Central memory CD4-positive, alpha-beta T cell (primary cell): ENCODE measurements at places on chromosomes 7 and 10.

GRCh38 chr10:96743988-96744585, 23.8 kb upstream of the PIK3AP1 start:
- DNase-seq: no peak

DNA sequence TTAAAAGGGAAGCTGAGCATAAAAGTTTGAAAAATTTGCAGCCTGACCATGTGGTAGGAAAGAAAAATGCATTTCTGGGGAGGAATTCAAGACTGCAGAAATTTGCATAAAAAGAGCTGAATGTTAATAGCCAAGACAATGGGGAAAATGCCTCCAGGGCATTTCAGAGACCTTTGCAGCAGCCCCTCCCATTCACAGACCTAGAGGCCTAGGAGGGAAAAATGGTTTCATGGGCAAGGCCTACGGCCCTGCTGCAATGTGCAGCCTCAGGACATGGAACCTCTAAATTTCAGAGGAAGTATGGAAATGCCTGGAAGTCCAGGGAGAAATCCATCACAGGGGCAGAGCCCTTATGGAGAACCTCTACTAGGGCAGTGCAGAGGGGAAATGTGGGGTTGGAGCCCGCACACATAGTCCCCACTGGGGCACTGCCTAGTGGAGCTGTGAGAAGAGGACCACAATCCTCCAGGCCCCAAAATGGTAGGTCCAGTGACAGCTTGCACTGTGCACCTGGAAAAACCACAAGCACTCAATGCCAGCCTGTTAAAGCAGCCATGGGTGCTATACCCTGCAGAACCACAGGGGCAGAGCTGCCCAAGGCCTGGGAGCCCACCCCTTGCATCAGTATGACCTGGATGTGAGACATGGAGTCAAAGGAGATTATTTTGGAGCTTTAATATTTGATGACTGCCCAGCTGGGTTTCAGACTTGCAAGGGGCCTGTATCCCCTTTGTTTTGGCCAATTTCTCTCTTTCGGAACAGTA, 243.8 kb downstream of the DNAJB9 start:
- no peak for DNase-seq

GRCh38 chr7:36138209-36138608, 14.8 kb upstream of the EEPD1 start:
- DNase-seq: no peak

- DNase-seq: no peak
These were observed 19.8 kb downstream of the CEP41 start for GRCh38 chr7:130420943-130421578.

DNA sequence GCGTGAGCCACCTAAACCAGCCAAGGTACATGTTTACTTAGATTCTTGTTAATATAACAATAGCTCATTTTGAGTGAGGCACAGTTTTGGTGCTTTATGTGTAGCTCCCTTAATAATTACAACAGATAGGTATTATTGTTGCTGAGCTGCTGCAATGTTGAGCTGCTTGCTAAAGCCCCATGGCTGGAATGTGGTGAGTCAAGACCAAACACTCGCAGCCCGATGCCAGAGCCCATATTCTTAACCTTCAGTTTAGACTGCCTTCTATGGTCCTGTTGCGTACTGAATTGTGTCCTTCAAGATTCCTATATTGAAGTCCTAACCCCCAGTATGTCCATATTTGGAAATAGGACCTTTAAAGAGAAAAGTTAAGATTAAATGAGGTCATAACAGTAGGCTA, 407.1 kb downstream of the NEBL start:
- DNase-seq: no peak

DNA sequence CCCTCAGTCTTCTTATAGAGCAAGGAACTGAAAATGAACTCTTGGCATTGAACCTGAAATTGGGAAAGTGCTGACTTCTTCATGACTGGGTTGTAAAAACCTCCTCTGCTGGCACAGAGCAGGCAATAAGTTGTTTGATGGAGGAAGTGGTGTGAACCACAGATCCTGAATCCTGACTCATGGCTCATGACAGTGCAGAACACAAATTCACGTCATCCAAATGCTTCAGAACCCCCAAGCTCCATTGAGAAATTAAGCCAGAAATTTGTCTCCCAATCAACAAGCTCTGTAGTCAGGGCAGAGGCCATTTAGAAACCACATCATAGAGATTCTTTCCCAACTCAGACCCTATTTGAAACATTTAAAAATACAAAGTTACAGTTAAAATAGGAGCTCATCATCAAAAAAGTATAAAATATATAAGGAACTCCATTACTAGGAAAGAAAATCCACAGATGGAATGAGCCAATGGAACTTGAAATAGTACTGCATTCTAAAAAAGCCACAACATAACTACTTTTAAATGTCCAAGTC, 10.3 kb upstream of the STK17A start:
- peak; percentile 12 for DNase-seq

DNA sequence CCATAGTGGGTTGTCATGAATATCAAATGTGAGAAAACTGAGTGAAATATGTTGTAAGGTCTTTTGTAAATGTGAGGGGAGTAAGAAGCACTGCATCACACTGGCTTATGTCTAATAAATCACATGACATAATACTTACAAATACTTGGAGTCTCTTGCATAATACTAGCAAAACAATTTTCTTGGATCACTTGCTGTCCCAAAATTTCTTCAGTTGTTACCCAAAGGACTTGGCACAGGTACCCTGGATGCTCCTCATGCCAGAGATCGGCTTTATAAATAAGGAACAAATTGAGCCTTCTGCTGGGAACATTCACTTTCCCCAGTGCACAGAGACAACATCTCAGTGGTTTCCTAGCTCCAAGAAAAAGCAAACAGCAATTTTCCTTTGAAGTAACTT, 5.0 kb upstream of the LRIT2 start:
- DNase-seq: no peak

- no peak for DNase-seq
These were observed 13.9 kb downstream of the PIP4K2A start for GRCh38 chr10:22700489-22700888.

GRCh38 chr10:132746801-132747625, 38.9 kb downstream of the NKX6-2 start:
- no peak for DNase-seq

DNA sequence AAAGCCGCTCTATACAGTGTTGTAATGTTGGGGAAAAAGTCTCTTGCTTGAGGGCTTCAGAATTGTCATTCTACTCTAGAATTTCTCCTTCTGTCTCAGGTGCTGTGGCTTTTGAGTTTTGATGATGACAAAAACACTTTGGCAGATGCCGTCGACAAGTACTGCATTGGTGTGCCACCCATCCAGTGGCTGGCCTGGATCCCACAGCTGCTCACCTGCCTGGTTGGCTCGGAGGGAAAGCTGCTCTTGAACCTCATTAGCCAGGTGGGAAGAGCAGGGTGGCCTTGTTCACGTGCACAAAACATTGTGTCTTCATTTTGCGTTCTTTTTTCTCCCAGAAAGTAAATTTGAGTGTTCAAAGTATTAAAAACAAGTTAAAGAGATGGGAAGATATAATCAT, 112.0 kb downstream of the TRRAP start:
- DNase-seq: no peak

DNA sequence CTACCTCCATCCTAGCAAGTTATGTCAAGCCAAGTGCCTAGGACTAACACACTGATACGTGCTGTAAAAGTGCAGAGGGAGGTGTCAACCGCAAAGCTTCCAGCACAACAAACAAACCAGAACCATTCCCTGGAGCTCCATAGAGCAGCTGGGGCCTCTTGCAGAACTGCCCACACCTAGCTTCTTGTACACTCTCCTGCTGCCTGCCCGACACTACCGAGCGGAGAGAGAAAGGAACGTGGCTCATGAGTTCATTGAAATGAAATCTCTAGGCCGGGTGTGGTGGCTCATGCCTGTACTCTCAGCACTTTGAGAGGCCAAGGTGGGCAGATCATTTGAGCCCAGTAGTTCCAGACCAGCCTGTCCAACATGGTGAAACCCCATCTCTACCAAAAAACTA, 73.5 kb downstream of the MKI67 start:
- no peak for DNase-seq

- no peak for DNase-seq
These were observed 10.4 kb upstream of the ASCC1 start for GRCh38 chr10:72226418-72227027.

DNA sequence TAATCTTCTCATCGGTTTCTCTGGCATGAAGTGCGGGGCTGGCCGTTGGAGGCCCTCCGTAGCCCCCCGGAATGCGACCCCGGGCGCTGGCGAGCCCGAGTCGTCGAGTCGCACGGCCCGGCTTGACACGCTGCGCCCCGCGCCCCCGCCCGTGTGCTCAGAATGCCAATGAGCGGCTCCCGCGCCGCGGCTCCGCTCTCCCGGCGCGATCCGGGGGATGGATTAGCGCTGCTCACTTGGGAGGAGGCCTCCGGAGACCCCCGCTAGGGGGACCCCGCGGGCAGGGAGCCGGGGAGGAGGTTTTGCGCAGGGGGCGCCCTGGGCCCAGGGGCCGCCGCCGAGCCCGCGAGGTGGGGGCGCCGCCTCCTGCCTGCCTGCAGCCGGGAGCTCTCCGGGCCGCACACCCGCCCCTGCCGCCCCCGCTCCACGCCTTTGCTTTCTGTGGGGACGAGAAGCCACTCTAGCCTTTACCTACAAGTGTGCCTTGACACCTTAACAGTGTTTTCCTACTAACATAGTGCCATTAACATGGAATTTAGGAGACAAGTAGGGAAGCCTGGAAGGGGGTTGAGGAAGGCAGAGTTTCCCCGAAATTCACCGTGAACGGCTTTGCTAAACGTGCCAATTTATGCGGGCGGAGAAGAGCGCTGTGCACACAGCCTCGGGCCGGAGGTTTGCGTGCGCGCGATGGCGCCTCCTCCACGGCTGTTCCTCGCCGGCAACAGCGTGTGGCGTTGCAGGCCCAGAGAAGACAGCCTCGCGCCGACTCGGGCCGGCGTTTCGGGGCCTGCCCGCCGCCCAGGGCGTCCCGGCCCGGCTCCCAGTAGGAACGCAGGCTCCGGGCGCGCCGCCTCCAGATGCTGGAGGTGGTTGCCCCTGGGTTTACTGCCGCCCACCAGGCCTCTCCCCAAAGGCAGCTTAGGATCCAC, 7.1 kb downstream of the SHH start:
- DNase-seq: no peak

DNA sequence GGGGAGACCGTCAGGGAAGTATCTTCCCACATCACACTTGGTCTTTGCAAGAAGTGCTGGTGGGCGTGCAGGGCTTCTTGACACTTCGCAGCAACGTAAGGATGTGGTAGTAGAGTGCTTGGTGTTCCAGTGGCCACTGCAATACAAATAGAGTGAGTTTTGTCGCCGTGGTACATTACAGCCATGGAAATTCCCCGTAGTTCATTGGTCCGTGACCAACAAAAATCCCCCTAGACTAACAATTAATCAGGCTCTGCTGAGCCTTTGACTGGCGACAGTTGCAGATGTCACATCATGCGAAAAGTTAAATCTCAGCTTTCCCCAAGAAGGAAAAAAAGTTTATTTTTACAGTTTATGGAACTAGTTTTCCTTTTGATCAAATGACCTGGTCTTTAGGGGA, 134.7 kb downstream of the MGMT start:
- DNase-seq: no peak

DNA sequence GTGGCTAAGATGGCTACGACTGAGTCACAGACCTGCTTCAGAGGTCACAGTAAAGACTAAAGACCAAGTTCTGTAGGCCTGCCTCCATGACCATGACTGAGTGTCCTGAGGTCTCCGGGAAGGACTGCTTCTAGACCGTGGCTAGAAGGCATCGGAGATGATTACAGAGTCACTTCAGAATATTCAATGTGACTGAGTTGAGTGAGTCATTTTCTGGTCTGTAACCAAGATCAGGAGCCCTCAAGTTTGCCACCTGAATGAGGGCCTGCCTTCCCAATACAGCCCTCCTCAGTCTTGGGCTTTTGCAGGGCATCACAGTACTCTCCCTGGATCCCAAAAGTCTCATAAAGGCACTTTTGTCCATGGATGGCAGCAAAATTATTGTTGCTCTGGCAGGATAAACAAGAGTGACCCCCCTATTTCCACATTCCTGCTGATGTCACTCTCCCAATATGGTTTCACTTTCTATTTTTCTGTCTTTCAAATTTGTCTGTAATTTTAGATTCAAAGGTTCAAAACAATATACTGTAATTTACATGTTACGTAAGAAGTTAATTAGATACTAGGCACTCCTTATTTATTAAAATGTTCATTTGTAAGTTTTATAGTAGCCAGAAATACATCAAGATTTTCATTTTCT, 47.7 kb upstream of the ZNF92 start:
- no peak for DNase-seq

GRCh38 chr10:5396556-5397300, 7.9 kb downstream of the TUBAL3 start:
- DNase-seq: no peak

DNA sequence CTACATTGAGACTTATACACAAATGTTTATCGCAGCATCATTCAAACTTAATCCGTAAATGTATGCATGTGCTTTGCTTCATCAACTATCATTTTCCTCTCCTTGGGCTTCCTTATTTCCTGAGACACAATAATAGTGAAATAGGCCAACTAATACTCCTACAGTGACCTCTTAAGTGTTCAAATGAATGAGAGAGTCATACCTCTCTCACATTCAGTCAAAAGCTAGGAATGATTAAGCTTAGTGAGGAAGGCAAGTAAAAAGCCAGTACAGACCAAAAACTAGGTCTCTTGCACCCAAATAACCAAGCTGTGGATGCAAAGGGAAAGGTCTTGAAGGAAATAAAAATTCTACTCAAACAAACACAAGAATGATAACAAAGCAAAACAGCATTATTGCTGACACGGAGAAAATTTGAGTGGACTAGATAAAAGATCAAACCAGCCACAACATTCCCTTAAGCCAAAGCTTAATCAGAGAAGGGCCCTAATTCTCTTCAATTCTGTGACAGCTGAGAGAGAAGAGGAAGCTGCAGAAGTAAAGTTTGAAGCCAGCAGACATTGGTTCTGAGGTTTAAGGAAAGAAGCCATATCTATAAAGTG, 72.3 kb downstream of the GLCCI1 start:
- DNase-seq: no peak

GRCh38 chr10:98949306-98949705, 286.3 kb downstream of the HPSE2 start:
- no peak for DNase-seq

- no peak for DNase-seq
These were observed 724.2 kb downstream of the GATA3 start for GRCh38 chr10:8778713-8779112.

DNA sequence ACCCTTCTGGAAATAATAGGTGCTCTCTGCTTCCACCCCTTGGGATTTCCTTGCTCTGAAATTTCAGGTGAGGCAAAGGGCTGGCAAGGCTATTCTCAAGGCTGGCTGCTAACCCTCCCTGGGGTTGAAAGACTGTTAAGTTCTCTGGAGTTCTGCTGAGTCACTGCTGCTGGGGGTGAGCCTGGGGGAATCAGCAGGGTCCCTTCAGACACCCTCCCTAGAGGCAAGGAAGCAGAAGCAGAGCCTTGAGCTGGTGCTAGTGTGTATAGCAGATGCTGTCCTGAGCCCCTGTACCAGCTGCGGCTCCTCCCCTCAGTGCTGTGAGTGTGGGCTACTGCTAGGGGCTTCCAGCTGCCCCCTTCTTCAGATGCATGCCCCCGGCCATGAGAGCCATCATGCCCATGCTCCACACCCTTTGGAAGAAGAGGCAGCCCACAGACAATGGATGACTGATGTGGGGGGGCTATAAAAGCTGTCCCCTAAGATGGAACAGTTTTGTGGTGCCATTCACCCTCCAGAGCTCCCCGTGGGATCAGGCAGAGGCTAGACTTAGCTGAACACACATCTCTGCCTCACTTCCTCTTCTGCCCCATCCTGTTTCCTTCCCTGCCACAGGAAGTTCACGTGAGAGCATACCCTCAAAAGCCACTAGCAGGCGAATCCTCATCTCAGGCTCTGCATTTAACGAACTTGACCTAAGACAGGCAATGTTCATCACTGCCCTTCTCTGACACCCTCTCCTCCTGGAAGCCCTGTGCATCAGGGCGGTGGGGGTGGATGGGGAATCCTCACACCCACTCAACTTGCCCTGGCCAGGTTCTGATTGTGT, 91.8 kb downstream of the SH3PXD2A start:
- peak; percentile 32 for DNase-seq
